Amniotic epithelial cell (primary cell): ENCODE measurements at places on chromosomes 6 and 20.
A peak's percentile ranks its signal among the peaks of the same experiment; 100 is the strongest.

- DNase-seq = no peak
Observed at GRCh38 chr6:52546192-52546591, 30.7 kb downstream of the TRAM2 start.

- DNase-seq = no peak
Observed at GRCh38 chr6:34829137-34829536, 37.3 kb downstream of the BLTP3A start.

DNA sequence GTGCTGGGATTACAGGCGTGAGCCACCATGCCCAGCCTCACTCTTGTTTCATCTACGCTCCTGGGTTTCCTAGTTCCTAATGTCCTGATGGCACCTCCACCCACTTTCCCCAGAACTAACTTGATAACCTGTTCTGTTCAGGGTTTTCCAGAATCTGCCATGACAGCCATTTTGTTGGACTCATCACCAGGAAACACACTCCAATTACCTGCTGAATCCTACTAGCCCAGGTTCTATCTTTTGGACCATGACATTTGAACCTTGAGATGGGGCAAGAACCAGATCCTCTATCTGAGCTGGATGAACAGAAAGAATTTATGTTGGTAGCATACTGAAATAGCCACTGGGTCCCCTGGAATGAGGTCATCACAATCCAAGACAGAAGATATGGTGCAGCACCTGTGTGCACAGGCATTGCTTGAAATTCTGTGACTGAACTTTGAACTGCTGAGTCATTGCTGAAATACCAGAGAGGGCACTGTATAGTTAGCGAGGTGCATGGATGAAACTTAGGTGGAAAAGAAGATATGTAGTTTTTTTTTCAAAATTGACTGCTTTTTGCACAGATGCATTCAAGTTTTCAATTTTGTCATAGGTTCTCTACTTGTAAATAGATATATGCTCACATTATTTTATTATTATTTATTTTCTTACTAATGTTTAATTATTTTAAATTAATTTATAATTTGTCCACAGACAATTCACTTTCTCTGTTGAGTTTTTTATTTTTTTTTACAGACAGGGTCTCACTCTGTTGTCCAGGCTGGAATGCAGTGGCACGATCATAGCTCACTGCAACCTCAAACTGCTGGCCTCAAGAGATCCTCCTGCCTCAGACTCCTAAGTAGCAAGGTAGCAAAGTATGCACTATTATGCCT is 42.8 kb upstream of the TASP1 start:
- no peak for DNase-seq

- peak; percentile 84 for DNase-seq
Observed at GRCh38 chr20:62370115-62370806, 3.1 kb upstream of the LAMA5 start.

DNA sequence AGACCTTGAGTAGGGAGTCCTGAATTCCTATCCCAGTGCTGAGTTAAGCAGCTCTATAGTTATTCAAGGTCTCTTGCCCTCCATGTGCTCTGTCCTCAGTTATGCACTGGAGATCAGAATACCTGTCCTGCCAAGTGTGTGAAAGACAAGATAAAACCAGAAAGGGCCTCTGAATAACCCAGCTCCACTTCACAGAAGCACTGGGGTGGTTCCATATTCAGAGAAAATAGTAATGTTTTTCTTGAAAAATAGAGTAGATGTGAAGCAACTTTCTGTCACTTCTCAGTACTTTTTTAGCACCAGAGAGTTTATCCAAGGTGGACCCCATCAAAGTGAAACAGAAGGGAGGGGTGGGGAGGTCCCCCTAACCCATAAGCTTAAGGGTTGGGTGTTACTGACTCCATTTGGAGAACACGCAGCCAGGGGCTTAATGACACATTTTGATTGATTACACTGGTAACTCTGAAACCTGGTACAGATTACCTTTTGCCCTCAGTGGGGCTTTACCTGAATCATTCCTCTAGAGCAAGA is 509.8 kb upstream of the JARID2 start:
- no peak for DNase-seq

- no peak for DNase-seq
Observed at GRCh38 chr6:155830531-155830930, 374.9 kb upstream of the NOX3 start.

GRCh38 chr6:95576998-95577303 is 384 bp upstream of the MANEA start:
- no peak for DNase-seq

GRCh38 chr20:36314734-36315544 is 8.8 kb downstream of the DLGAP4 start:
- DNase-seq = no peak

- DNase-seq = no peak
Observed at GRCh38 chr20:17940224-17940971, 28.2 kb downstream of the SNX5 start.
